H9 (cell line): ENCODE measurements at places on chromosomes 5 and 9. TPM values are rescaled to one million over a fixed set of nuclear protein-coding genes. Genes with fewer than 3 reads are reported as not detected.

DNA sequence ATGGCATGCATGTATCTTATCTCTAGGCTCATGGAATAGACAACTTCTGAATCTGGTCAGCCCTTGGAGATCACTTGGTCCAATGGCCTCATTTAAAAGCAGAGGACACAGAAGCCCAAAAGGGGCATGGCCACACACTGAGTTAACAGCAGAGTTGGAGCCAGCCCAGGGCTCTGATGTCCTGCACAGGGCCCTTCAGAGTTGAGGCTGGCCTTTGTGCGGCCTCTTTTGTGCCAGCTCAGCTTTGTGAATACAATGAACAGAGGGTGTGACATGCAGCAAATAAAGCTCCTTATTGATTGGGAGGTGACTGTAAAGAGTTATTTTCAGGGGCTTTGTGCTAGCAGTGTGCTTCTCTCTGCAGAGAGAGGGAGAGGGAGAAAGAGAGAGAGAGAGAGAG is 150.1 kb upstream of the STK32A start:
- H3K4me1 ChIP-seq, result no peaks in the 10 kb centered on the region
- no peak overlapping the region for H3K4me3 ChIP-seq
- H3K36me3 ChIP-seq, result no peaks in the 10 kb centered on the region
- no peak overlapping the region for H3K27ac ChIP-seq
- no peak for DNase-seq
- H3K27me3 ChIP-seq, result no peaks in the 10 kb centered on the region

- no peak overlapping the region for H3K27ac ChIP-seq
- H3K36me3 ChIP-seq, result no peaks in the 10 kb centered on the region
- H3K27me3 ChIP-seq, result no peaks in the 10 kb centered on the region
- DNase-seq, result no peak
- no peaks in the 10 kb centered on the region for H3K4me1 ChIP-seq
Measured at GRCh38 chr5:30650311-30650710, 543.2 kb upstream of the CDH6 start.

DNA sequence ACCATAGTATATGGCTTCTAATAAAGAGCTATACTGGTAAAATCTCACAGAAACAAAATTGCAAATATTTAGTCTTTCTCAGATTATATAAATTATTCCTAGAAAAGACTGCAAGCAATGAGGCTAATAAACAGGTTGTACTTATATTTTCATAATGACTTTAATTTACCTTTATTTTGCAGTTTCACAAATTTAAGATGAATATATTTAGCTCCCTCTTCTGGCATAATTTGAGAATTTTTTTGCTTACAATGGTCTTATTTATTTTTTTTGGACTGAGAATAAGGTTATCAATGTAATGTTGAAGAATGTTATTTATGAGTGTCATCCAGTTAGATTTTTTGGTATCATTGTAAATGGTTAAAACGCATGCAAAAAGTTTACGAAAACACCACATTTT is 56.7 kb downstream of the PIK3R1 start:
- H3K4me1 ChIP-seq, result no peaks in the 10 kb centered on the region; the same call in 1 of the 2 replicates
- H3K27me3 ChIP-seq, result no peaks in the 10 kb centered on the region
- no peak overlapping the region for H3K27ac ChIP-seq
- DNase-seq, result no peak

GRCh38 chr5:178193251-178193809 is 6.2 kb upstream of the GMCL2 start:
- H3K4me1 ChIP-seq, result no peaks in the 10 kb centered on the region
- DNase-seq, result no peak
- no peaks in the 10 kb centered on the region for H3K27me3 ChIP-seq
- H3K27ac ChIP-seq, result no peak overlapping the region

GRCh38 chr9:101403516-101404285 is 5.0 kb downstream of the ZNF189 start:
- peaks cover 86% of the 10 kb centered on the region for H3K36me3 ChIP-seq
- H3K4me3 ChIP-seq, result no peak overlapping the region
- no peaks in the 10 kb centered on the region for H3K4me1 ChIP-seq
- H3K27me3 ChIP-seq, result no peaks in the 10 kb centered on the region

GRCh38 chr9:4464911-4465513 is 25.3 kb upstream of the SLC1A1 start:
- no peak overlapping the region for H3K4me3 ChIP-seq
- peaks cover 11% of the 10 kb centered on the region for H3K36me3 ChIP-seq
- no peak overlapping the region for H3K27ac ChIP-seq

DNA sequence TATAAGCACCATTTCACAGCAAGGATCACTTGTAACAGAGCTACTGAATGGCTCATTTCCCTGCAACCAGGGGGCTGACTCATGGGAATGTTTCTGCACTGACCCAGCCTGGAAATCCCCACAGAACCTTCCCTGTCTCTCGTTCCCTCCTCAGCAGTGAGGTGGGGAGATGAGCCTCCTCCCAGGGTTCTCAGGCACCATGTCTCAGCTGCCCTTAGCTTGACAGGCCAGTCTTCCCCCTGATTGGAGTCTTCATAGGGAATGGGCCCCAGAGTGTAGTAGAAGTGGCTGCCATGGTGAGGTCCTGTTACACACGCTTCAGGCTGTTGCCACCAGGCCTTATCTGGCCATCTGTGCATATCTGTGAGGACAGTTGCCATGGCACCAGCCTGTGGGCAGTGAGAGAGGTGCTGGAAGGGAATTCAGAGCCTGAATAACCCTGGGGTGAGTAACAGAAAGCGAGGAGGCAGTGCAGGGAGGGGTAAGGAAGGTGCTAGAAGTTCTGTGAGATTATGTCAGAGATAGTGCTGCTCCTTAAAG is 324.4 kb downstream of the ENC1 start:
- no peak overlapping the region for H3K4me3 ChIP-seq
- peak; percentile 33 for DNase-seq
- no peaks in the 10 kb centered on the region; the same call in 2 of the 3 replicates for H3K36me3 ChIP-seq
- no peaks in the 10 kb centered on the region for H3K27me3 ChIP-seq
- H3K27ac ChIP-seq, result no peak overlapping the region

DNA sequence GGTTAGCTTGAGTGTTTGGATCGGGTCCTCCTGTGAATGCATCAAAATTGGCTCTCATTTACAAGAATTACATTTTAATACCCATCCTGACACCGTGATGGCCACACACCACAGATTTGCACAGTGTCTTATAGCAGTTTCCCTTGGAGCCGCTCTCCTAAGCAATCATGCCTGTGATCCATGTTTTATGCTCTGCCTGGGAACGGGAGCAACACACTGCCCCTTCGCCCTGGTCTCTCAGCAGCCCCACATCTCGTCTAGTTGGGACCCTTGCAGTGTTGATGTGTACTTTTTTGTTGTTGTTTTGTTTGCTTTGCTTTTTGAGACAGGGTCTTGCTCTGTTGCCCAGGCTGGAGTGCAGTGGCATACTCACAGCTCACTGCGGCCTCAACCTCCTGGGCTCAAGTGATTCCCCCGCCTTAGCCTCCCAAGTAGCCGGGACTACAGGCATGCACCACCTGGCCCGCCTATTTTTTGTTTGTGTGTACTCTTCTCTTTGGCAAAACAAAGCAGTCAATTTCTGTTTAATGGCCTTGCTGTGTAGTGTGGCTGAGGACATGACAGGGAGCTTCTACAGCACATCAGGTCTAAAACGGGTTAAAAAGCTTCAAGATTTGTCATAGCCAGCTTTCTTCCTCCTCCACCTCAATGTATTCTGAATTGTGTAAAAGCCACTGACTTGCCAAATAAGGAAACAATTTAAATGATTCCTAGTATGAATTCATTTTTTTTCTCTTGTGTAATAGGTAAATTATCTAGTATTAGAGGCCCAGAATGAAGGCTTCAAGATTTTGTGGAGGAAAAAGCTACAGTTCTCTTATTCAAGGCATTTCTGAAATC is 101.6 kb upstream of the TBCA start:
- H3K27ac ChIP-seq, result no peak overlapping the region
- no peak for DNase-seq
- no peaks in the 10 kb centered on the region for H3K4me1 ChIP-seq
- no peaks in the 10 kb centered on the region for H3K27me3 ChIP-seq

TBC1D2 gene
- 2.3 and 2.9 TPM in 2 replicates for total RNA-seq

TNPO1 gene
- total RNA-seq, result 164 TPM in 2 replicates
